ENCODE measurements at places on chromosomes 2 and 18.

DNA sequence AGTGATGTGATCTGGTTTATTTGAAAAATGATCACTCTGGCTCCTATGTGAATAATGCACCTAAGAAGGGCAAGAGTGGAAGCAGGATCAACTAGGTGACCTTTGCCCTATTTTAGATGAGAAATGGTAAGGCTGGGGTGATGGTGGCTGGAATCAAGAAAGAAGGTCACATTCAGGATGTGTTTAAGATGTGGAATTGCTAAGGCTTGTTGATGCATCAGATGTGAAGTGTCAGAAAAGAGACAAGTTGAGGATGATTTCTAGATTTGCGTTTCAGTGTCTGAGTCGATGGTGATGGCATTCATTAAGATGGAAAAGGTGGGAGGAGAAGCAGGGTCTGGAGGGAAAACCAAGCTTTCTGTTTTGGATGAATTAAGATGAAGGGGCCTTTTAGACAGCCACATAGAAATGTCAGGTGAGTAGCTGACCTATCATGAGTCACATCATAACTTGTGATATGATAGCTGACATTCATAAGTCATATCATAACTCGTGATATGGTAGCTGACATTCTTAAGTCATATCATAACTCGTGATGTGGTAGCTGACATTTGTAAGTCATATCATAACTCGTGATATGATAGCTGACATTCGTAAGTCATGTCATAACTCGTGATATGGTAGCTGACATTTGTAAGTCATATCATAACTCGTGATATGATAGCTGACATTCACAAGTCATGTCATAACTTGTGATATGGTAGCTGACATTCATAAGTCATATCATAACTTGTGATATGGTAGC lies 101.2 kb upstream of the SEC11C start:
- DNase-seq: no peak

DNA sequence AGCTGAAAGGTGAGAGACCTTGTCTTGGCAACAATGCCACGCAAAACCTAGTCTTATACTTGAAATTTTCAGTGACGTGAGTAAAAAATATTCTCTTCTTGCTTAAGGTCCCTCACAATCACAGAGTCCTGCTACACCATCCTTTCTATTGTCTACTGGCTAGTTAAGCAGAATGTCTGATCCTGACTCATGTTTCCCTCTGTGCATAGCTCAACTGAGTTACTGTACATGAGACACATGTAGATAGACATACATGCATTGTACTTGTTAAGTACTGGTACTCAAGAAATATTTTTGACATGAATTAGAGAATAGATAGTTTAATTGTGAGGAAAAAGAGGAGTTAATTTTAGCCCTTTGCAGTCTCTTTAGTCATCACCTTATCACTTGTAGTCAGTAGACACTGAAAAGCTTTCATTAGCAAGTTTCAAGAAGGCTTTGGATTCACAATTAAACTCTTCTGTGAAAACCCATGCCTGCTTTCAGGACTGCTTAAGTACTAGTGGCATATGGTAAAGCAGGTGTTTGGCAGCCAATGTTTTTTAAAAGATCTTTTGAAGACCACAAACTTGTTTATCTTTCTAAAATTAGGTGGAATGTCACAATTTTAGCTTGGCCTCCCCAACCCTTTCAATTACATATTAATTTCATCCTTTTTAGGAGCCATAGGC lies 158.7 kb upstream of the CCDC150 start:
- no peak for DNase-seq

GRCh38 chr18:79361766-79362522 lies 33.8 kb upstream of the NFATC1 start:
- no peak for DNase-seq

- no peak for DNase-seq
These were observed 1.8 kb downstream of the SEC11C start for GRCh38 chr18:59141294-59142068.

DNA sequence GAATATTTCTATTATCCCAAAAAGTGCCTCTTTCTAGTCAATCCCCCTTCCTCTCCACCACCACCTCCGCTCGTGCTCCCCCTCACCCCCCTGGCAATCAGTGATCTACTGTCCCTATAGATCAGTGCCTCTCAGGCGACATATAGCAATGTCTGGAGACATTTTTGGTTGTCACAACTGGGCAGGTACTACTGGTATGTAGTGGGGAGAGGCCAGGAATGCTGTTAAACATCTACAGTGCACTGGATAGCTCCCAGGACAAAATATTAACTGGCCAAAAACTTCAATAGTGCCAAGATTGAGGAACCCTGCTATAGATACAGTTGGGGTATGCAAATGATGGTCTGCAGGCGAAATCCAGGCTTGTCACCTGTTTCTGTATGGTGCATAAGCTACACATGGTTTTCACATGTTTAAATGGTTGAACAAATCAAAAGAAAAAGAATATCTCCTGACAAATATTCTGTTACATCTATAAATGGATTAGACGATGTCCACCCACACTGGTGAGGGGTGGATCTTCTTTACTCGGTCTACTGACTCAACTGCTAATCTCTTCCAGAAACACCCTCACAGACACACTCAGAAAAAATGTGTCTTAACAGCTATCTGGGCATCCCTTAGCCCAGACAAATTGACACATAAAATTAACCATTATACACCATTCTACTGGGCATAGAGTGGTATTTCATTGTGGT lies 25.5 kb downstream of the DPYSL5 start:
- no peak for DNase-seq

Data from CD4-positive, alpha-beta T cell treated with Interleukin-2 at 100 ng/mL for 4 hours (primary cell).